AG04450 (cell line): ENCODE measurements at places on chromosomes 5 and 9.

- DNase-seq, result no peak
These were observed 20.9 kb downstream of the CCNJL start for GRCh38 chr5:160291467-160291866.

DNA sequence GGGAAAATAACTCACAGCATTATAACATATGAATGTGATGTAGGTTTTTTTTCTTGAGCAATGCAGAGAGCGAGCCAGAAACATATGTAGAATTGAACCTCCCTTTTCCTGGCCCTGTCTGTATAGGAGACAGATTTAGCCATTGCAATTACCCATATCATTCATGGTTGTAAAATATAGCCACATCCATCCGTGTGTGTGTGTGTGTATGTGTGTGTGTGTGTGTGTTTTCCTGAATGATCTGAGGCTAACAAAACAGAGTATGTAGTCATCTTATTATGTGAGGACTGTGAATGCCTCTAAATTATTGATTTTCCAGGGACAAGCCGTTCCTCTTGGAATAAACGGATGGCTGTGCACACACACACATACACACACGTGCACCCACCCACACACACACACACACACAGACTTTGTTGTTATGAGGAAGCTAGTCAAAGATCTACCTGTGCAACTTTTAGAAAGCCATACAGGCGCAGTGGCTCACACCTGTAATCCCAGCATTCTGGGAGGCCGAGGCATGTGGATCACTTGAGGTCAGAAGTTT is 11.7 kb upstream of the DENND1A start:
- DNase-seq, result no peak

DNA sequence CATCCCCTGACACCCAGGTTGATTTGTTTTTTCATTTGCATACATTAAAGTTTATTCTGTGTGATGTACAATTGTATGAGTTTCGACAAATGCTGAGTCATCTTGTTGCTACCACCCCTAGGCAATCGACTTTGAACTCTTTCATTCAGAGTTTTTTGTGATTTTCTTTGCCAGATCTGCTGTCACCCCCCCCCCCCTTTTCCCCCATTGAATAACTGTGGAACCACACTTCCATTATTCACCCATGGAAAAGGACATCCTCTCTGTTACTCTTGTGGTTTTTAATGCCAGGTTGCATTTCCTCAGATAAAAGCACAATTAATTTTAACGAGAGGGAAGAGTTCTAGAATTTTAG is 13.7 kb upstream of the FAM120AOS start:
- no peak for DNase-seq

DNA sequence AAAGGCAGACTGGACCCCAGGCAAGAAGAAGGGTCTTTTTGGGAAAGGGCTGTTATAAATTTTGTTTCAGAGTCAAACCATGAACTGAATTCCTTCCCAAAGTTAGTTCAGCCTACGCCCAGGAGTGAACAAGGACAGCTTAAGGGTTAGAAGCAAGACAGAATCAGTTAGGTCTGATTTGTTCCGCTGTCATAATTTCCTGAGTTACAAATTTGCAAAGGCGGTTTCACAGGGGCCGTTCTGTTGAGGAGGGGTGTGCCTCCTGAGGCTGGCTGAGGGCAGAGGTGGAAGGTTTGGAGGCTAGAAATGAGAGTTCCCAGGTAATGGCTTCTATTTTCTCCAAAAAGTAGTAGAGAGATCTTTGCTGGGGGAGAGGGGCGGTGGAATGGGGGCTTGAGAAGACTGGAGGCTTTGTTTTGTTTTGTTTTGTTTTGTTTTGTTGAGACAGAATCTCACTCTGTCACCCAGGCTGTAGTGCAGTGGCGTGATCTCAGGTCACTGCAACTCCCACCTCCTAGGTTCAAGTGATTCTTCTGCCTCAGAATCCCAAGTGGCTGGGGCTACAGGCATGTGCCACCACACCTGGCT is 4.1 kb upstream of the CERCAM start:
- DNase-seq, result no peak

- no peak for DNase-seq
These were observed 127.2 kb downstream of the KDM4C start for GRCh38 chr9:6884990-6885389.

DNA sequence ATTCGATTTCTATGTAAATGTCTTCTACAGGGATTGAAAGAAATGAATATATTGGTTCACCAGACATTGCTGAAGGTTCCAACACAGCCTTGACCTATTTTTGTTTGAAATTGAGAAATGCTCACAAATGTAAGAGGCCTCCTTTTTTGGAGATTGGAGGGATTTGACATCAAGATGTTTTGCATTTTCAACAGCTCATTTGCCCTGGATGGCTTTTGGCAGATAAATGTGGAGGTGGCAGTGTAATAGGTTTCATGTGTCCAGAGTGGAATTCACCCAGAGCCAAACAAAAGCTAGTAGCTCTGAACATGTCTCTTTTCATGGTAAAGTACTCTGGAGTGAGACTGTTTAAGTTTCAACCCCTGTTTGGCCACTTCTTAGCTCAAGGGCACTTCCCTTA is 77.3 kb downstream of the PALM2AKAP2 start:
- peak; percentile 18 for DNase-seq

GRCh38 chr5:90983711-90984124 is 399.4 kb downstream of the ARRDC3 start:
- DNase-seq, result no peak

GRCh38 chr5:54471398-54471797 is 15.9 kb downstream of the HSPB3 start:
- no peak for DNase-seq

GRCh38 chr9:117344892-117345660 is 69.8 kb downstream of the ASTN2 start:
- no peak for DNase-seq

- DNase-seq, result no peak
These were observed 27.1 kb downstream of the CCDC125 start for GRCh38 chr5:69305512-69305911.

DNA sequence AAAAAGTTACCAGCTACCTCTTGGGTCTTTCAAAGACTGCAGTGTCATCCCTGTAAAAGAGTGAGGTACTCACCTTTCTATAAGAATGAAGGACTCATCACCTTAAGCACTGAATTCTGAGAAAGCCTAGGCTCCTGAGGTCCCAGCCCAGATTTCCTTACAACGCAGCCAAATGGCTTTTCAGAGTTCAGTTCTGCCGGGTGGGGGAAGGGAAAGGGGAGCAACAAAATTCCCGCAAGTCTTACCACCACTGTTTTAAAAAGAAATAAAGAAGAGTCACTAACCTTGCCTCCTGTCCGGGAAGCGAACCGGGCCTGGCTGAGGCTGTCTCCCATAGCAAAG is 373 bp downstream of the ADAMTS12 start:
- no peak for DNase-seq

GRCh38 chr5:127802477-127802865 is 99.3 kb downstream of the CCDC192 start:
- DNase-seq, result no peak

- no peak for DNase-seq
These were observed 264.5 kb upstream of the ELAVL2 start for GRCh38 chr9:24090566-24090965.

DNA sequence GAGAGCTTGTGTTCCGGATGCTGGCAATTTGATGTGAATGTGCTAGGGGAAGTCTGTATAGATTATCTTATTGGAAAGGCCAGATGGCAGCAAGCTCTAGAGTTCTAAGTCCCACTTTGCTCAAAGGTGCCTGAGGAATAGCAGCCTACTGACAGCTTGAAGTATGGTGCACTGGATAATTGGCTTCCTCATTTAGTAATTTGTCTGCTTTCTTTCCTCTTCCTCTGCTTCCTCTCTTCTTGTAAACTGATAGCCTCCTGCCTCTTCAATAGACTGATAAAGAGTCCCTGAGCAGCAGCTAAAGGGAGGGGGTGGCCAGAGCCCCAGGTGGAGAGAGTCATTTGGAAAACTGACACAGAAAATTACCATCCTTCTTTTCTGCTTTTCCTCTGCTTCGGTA is 177.3 kb downstream of the FGF1 start:
- DNase-seq, result no peak

DNA sequence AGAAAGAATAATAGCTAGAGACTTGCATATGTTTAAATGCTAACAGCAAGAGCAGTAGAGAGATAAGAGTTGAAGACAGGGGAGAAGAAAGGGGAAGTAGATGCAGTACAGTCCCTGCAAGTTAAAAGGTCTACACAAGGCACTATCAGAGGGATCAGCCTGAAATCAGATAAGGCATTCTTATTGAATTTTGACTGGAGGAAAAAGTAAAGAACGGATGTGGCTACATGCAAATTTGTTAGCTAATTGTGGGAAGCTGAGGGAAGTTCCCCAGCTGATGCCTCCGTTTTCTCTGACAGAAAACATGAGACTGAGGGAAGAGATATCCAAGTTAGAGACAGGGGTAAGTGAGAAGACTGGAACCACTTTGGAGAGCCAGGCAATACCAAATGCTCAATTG is 12.9 kb upstream of the RHOBTB3 start:
- no peak for DNase-seq

DNA sequence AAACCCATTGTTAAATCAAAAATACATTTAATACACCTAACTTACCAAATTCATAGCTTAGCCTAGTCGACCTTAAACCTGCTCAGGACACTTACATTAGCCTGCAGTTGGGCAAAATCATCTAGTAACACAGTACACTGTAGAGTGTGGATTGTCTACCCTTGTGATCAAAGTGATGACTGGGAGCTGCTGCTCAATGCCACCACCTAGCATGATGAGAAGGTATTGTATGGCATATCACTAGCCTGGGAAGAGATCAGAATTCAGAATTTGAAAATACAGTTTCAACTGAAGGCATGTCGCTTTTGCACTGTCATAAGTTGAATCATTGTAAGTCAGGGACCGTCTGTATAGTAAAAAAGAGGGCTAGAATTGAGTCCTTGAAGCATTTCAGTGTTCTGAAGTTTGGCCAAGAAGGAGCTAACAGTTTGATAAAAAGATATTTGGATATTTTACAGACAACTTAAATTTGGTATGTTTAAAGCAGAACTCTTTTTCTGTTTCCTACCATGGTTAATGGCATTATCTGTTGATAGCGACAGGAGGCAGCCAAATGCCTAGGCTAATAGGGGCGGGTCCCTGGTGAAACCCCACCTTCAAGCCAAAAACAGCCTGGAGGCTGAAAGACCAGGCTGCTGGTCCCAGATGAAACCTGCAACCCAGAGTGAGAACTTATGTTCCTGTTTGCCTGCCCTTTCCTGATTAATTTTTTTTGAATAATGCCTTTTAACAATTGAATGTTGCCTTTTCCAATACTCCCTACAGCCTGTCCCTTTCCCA is 23.0 kb downstream of the SMIM15 start:
- DNase-seq, result no peak

DNA sequence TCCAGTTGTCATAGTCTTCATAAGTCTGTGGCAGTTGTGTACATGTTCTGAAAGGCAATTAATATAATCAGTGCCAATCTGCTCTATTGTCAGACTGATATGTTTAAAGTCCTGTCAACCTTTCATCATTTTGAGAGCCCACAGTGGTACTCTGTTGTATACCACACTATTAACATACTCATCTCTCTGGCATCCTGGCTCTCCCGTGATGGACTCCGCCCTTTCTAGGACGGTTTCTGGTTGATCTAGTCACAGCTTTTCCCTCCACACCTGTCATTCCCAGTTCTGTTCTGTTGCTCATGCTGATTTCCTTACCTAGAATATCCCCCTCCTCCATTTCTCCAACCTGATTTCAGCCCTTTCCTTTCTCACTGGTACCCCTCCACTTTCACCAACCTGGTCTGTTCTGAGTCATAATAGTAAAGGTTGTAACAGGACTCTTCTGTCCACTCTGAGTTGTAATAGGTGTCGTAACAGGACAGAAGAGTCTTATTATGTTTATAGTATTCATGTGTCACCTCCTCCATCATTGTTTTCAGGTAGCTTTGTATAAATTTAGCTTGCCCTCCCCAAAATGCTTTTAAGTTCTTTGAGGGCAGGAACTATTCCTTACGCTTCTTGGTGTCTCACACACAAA is 4.1 kb downstream of the PTCD2 start:
- DNase-seq, result no peak

DNA sequence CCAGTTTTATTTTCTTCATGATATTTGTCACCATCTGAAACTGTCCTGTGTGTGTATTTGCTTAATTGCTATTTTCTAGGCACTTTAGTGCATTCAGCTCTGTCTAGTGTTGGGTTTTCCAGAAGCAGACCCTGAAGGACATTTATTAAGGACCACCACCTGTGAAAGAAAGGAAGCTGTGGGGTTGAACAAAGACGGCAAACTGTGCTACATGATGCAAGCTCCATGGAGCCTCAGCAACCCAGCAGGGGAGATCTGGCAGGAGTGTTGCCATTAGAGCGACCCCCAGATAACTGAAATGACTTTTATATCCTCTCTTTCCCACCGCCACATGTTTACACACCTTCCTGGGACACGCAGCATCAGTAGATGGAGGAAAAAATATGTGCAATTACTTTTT is 125.5 kb downstream of the GABRB2 start:
- no peak for DNase-seq

- no peak for DNase-seq
These were observed 3.0 kb downstream of the CWC27 start for GRCh38 chr5:64771736-64772135.

GRCh38 chr9:4615251-4615650 is 46.8 kb upstream of the PLPP6 start:
- DNase-seq, result peak; percentile 6

DNA sequence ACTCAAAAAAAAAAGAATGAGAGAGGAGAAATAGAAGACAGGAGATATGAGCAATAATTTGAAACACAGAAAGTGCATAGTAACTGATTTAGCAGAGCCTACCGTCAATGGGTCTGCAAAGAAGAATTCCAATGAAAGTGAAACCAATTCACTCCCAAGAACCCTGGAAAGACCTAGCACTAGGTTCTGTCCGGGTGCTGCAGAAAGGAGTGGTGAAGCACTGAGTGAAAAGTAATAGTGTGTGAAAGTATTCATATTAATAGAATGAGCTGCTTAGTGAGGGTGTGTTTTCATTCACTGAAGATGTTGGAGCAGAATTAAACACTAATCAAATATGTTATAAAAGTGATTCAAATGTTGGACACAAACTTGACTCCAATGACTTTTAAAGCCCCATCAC is 51.3 kb upstream of the SLC30A5 start:
- DNase-seq, result no peak

DNA sequence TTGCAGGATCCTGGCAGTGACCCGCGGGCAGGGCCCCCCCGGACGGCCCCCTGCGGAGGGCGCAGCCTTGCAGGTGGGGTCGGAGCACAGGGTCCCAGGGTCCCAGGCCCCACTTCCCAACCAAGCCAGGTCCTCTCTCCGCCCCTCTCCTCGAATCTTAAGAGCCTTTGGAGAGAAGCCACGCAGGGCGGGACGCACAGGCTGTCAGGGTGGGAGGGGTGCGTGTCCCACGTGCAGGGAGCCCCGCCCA is 18.4 kb upstream of the EGFL7 start:
- DNase-seq, result no peak

- no peak for DNase-seq
These were observed 5.2 kb downstream of the SHROOM1 start for GRCh38 chr5:132825033-132825833.

GRCh38 chr9:134136996-134137299 is 1.1 kb downstream of the WDR5 start:
- no peak for DNase-seq
